ENCODE measurements at places on chromosomes 11 and 22. TPM values are rescaled to one million over a fixed set of nuclear protein-coding genes. Genes with fewer than 3 reads are reported as not detected.

Gene CLDN25
- not detected for total RNA-seq

Gene RHOD
- 6.5 TPM for total RNA-seq

Gene SHANK3
- total RNA-seq = 1.2 TPM

Gene SAA2
- not detected for total RNA-seq

Gene HBG1
- total RNA-seq = not detected

Gene OR4C15
- total RNA-seq = not detected

Gene C11orf65
- 1.4 TPM for total RNA-seq

Gene APOL5
- total RNA-seq = not detected

Gene OR2AG2
- not detected for total RNA-seq

Gene GPR83
- not detected for total RNA-seq

Gene DCHS1
- 0.14 TPM for total RNA-seq

Gene CLDN5
- not detected for total RNA-seq

Gene PAK1
- 13.9 TPM for total RNA-seq

Gene GGTLC3
- total RNA-seq = not detected

Gene MIOX
- 0.29 TPM for total RNA-seq

Gene ZBED4
- 14.0 TPM for total RNA-seq

Gene NFAM1
- total RNA-seq = not detected

Gene OR52A1
- total RNA-seq = not detected

Gene GAS2L1
- 11.4 TPM for total RNA-seq

Gene BATF2
- 1.6 TPM for total RNA-seq

Gene HEPN1
- not detected for total RNA-seq

Gene SMIM35
- total RNA-seq = not detected

Gene FDX1
- total RNA-seq = 9.0 TPM

Gene TRIM51
- total RNA-seq = not detected

Gene ZNF280B
- 3.1 TPM for total RNA-seq
